ENCODE measurements at places on chromosomes 13 and 19.

DNA sequence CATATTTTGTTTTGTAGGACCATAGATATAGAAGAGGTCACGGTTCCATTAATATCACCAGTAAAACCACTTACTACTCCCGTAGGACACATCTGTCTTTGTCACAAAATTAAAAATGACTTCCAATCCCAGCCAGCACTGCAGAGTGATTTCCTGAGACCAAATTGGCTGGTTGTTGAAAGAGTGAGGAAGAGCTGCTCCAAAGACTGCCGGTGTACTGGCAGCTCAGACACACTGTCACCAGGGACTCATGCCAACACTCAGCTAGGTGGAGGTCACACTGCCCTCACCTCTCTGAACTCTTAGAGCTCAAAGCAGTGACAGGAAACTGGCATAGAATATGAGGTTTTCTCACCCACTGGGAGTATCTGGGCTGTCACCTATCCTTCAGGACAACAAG, 52.1 kb downstream of the FLT1 start:
- no peak for DNase-seq

DNA sequence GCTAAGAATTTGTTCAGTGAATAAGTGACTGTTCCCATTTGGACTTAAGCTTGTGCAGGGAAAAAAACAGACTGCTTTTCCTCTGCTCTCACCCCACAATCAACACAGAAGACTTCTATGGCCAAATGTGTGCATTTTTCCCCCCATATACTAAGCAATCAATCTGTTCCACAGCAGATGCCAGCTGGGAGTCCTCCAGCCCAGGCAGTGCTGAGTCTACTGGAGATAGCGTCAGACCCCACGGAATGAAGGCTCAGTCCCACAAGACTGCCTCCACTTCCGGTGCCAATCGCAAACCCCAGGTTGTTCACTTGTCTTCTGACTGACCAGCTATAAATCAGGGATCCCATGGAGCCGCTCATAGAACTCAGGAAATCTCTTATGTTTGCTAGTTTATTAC, 69.5 kb upstream of the ANKRD10 start:
- no peak for DNase-seq

- DNase-seq, result no peak
These were observed 174.7 kb downstream of the MZT1 start for GRCh38 chr13:72552731-72553130.

DNA sequence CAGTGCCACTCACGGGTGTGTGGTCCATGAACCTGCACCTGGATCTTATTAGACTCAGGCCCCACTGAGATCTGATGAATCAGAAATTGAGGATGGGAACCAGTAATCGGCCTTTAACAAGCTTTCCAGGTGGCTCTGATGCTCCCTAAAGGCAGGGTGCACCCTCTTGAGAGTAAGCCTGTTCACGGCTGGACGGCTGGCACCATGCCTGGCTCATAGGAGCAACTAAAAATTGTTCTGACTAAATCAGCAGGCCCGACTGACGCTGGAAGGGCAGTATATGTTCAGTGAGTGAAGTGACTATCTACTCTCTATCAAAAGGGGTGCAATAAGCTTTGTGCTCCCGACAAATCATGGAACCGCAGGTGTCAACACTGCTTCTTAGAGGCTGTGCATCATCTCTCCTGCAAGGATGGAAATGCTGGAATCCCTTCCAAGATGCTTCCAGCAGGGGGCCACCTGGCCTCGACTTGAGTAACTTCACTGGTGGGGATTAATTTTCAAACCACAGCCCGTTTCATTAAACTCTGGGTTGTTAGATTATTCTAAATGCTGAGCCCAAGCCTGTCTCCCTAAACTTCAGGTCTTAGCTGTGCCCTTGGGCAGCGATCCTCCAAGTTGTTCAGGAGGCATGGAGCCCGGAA, 28.4 kb downstream of the TMTC4 start:
- DNase-seq, result no peak

- DNase-seq, result peak; percentile 4
These were observed 8.0 kb downstream of the RGCC start for GRCh38 chr13:41465241-41465847.

DNA sequence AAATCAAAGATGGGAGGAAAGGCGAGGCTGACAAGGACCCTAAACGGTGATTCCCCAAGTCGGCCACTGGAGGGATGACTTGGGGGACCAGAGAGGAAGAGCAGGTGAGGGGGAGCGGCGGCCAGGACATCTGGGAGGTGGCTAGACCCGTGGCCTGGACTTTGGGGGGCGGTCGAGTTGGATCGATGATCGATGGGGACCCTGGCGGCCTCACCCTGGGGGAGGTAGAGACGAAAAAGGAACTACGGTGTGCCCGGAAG, 7.7 kb upstream of the CIRBP start:
- peak; percentile 56 for DNase-seq

DNA sequence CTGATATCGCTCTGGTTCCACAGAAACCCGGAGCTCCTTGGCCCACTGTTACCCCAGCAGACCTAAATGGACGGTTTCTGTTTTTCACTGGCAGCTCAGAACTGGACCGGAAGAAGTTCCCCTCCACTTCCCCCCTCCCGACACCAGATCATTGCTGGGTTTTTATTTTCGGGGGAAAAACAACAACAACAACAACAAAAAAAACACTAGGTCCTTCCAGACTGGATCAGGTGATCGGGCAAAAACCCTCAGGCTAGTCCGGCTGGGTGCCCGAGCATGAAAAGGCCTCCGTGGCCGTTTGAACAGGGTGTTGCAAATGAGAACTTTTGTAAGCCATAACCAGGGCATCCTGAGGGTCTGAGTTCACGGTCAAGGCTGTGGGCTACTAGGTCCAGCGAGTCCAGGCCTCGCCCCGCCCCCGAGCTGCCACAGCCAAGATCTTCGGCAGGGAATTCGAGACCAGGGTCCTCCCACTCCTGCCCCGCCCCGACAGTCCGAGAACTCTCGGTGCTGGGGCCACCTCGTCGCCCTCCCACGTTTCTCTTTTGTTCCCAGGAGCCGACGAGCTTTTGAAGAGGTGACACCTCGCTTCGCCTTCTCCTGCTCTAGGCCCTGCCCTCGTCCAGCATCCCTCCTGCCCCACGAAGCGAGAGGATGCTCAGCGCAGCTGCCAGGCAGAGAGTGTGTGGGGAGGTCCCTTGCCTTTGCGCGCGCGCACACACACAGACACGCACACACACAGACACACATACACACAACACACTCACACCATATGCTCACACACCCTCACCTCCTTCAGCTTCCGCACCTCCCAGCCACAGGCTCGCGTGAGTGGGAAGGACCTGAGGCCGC, 8.8 kb downstream of the ZIC2 start:
- DNase-seq, result no peak

DNA sequence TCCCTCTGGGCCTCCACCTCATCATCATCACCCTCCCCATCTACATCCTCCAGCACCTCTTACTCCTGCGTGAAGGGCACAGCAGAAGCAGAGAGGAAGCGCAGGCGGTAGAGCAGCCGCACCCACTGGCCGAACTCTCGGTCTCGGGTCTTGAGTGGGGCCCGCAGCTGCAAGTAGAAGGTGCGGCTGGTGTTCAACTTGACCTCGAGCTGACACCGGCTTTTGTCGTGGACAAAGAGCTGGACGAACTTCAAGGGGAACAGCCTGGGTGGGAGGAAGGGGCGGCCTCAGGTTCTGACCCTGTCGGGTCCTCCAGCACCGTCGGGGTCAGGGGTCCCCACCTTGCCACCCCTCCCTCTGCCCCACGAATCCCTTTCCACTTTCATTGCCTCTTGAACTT, 8.7 kb upstream of the EMC10 start:
- DNase-seq, result no peak

DNA sequence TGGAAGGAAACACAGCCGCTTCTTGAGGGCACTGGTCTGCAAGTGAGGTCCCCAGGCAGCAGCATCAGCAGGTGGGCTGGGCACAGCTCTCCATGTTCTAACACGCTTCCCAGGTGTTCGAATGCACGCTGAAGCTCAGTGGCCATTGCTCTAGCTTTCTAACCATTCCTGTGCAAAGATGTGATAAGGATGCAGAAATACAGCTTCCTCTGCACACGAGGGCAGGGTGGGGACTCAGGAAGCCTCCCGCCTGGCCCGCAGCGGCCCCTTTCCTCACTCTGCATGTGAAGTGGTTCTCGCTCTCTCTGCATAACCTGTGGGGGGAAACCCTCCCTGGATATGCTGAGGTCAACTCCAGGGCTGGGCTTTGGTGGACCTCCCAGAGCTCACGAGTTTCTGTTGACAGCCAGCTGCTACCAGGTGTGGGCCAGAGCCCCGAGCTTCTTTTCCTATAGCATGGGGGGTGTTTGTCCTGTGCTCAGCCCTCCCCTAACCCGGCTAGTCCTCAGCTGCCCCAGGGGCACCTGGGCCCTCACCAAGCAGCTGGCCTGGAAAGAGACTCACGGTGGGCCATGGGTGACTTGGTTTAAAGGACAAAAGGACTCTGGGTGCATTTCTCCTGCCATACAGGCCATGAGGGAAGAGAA, 168.2 kb downstream of the TEX29 start:
- DNase-seq, result no peak

DNA sequence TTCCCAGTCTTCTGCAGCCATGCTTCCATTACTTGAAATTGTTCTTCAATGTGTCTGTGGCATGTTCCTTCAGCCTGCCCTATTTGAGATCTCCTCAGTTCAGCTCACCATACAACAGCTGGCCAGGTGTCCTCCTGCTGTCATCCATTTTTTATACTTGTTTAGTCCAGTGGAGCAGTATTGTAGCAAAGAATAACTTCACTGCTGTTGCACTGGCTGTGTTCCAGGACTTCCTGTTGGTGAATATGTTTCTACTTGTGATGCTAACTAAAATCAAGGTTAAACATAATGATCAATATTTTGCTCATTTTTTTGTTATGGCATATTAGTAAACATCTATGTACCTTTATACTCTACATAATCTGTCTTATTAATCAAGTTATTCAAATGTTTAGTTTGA, 1394.1 kb downstream of the PCDH9 start:
- DNase-seq, result no peak

GRCh38 chr13:91346850-91347201, 661 bp upstream of the MIR17HG start:
- peak; percentile 73 for DNase-seq

DNA sequence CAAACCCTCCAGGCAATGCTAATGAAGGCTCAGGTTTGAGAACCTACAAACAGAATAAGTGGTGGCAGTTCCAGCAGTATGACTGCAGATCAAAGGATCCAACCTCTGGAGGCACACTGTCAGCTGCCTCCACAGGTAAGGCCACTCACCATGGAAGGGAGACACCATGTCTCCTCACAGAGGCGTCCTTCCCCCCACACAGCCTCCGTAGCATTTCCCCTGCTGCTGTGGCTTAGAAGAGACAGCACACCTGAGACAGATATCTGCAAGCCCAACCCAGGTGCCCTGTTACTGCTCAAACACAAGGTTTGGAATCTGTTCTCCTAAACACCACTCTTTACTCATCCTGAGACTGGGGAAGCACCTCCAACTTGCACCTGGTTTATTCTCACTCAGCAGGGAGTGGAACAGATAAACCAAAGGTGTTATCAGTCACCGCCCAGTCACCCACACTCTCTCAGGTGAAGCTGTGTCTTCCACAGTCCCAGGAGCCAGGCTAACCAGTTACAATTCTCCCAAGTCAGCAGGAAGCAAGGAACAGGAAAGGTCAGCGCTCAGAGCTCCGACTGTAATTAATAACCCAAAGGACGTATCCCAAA, 311.2 kb downstream of the FOXO1 start:
- DNase-seq, result no peak

DNA sequence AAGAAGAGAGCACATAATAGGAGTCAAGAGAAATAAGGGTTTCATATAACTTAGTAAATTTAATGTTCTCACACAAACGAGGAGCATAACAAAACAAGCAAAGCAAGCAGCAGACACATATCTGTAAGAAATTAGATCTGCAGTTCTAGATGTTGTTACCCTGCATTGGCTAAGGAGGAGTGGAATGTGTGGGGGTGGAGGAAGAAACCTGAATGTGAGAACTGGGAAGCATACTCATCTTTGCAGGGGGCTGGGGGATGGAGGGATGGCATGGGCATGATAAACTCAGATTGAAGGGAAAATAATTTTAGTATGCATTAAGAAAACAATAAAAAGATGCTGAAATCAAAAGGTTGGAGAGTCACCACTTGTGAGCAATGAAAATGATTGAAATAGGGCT, 255.0 kb downstream of the LIG4 start:
- DNase-seq, result no peak

DNA sequence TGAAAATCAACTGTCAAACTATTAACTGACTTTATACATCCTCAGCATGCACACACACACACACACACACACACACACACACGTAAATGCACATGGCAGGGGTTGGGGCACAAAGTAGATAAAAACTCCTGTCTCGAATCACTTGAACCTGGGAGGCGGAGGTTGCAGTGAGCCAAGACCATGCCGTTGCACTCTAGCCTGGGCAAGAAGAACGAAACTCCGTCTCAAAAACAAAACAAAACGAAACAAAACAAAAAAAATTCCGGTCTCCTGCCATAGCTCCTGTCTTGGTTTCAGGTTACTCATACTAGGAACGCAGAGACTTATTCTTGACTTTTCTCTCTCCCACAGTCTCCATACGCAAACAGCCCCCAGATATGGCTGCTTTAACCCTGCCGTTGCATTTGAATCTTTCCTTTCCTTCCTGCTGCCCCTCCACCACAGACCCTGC, 148.9 kb downstream of the SHISA2 start:
- DNase-seq, result peak; percentile 4

DNA sequence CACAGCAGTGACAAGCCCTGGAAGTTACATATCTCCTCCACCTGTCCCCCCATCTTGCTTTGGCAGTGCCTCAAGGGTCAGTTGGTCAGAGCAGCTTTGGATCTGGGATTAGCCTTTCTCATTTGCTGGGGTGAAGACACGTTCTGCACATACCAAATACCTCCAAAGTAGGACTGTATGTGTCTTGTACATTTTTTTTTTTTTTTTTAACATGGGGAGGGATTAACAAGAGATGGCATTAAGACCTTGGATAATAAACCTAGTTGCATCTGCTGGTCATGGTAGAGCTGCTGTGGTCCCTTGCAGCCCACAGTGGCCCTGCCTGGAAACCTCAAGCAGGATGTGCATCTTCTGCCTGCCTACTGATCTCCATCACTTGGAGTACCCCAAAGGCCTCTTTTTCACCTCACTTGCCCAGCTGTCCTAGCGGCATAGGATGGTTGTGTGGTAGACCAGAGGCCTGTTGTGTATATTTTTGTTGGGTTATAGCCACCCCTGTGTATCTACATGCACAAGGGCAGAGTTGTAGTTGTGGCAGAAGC, 2.5 kb downstream of the RPS19 start:
- no peak for DNase-seq

DNA sequence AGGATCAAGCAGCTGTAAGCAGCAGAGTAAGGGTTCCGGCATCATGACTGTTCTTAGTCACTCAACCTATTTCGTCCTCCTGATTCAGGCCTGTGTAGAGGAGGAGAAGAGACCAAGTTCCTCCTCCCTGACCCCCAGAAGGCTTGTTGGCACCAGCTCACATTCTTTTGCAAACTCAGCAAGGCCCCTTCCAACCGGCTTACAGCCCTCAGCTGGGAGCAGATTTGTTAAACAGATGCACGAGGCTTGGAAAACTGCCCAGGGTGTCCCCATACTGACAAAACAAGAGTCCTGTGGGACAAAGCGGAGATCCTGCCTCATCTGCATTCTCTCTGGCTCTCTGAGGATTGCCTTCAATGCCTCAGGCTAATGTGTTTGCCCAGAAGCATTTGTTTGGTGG, 113.2 kb upstream of the SOX21 start:
- peak; percentile 17 for DNase-seq
